GM12878 (cell line): ENCODE measurements at places on chromosomes 6 and 20.
A peak's percentile ranks its signal among the peaks of the same experiment; 100 is the strongest.

- DNase-seq, result no peak
Measured at GRCh38 chr6:56913285-56914074, 41.4 kb upstream of the BEND6 start.

- peak; percentile 20 for DNase-seq
Measured at GRCh38 chr6:24719125-24719971, at the start of gene C6orf62. TSS of gene C6orf62 (minus strand) at chr6:24719154. CDS start at chr6:24718668, 486 bp downstream.

DNA sequence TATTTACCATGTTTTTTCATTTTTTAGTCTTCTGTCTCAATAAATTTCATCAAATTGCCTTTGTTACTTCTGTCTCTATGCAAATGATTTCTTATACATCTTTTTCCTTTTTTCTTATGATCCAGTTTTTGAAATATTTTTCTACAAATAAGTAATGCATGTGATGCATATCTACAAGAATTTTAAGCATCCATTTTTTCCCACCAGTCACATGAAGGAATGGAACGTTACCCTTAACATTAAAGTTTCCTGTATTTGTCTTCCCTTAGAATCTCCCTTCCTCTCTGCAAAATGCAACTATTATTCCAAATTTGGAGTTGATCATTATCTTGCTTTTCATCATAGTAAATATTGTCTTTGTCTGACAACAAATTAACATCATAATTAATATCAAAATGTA lies 35.5 kb downstream of the PSMB9 start:
- DNase-seq, result no peak

DNA sequence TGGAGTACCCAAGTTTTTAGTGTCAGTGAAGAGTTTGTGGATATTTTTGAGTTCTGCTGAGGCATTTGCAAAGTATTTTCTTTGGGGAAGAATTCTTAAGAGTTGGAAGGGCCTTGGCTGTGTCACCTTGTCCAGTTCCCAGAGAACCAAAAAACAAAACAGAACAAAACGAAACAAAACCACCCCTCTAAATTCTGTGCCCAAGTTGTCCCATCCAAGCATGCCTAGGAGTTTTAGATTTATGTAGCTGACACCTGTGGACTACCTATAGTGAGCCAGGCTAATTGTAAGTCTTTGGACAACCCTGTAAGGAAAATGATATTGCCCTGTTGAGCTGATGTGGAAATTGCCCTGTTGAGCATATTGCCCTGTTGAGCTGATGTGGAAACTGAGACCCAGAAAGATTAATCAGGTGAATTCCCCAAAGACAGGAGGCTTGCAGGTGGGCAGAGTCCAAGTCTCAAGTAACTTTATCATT lies 1.0 kb upstream of the ECI2 start:
- DNase-seq, result no peak

- no peak for DNase-seq
Measured at GRCh38 chr20:53126185-53126584, 154.0 kb downstream of the TSHZ2 start.

- no peak for DNase-seq
Measured at GRCh38 chr6:2852514-2852855, 10.8 kb upstream of the SERPINB1 start.

- DNase-seq, result no peak
Measured at GRCh38 chr6:36908747-36909146, 23.0 kb downstream of the C6orf89 start.

DNA sequence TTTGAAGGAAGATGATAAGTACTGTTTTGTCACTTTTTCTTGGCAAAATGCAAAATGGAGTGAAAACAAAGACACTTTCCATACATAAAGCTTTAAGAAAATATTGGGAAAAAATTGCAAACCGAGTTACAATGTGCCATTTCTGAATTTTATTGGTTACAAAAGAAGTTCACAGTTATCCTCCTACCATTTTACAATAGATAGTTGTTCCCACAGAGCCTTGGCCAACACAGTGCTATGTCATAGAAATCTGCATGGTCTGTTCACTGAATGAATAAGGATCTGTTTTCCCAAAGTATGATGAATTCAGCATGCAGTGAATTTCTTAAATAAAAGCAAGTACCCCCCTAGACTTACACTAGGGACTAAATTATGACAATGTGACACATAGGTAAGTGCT lies 268.2 kb upstream of the POU3F2 start:
- no peak for DNase-seq

DNA sequence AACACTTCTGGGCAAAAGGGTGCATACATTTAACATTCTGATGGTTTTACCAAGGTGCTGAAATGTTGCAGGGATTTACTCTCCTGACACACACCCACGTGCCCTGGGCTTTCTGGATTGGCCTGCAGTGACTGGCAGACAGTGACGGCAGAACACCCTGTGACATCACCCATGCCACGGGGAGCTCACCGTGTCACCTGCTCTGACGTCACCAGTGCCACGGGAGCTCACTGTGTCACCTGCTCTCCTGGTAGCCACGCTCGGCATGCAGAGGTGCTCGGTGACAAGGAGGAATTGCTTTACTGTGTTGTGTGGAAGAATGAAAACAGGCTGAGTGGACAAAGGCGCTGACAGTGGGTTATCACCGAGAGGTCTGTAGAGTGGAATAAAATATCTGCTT lies 99.3 kb downstream of the RAMACL start:
- DNase-seq, result no peak

DNA sequence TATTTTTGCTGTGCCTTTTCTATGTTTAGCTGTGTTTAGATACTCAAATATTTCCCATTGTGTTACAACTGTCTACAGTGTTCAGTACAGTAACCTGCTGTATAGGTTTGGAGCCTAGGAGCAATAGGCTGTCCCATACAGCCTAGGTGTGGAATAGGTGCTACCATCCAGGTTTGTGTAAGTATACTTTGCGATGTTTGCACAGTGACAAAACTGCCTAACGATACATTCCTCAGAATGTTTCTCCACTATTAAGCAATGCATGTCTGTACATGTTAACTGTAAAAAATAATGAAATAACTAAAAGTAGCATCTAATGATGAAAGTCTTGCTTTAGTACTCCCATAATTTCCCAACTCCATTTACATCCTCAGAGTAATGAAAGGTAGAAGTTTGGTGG lies 46.0 kb downstream of the SERAC1 start:
- no peak for DNase-seq

DNA sequence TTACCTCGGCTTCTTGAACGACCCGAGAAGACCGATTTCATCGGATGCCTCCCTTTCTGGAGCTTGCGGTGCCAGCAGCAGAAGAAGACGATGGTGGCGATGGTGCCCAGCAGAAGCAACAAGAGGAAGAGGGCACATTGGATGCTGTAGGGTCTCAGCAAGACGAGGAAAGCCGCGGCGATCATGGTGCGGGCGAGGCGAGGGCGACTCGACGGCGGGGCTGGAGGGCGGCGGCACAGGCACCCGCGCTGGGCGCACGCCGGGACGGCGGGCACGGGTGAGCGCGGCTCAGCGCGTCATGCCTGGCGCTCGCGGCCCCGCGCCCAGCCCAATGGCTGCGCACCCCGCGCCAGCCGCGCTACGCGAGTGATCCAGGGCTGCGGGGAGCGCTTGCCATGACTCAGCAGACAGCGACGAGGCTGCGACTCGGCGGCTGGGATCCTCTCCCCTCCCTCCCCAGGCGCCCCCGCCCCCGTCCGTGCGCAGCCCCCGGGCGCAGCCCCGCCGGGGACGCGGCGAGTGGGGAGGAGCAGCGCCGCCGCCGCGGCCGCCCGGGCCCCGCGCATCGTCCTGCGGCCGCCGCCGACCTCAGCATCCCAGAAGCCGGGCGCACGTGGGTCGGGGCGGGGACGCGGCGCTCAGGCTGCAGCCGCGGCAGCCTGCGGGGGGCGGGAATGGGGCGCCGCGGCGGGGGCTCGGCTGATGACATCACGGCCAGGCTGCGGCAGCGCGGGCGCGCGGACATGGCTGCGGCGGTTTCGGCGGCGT lies at the start of gene BEND6:
Gene BEND6 (plus strand): TSS at position 705 of the 768 bp plus-strand sequence. CDS start 26,704 bp downstream, outside the sequence.
- no peak for DNase-seq

- no peak for DNase-seq
Measured at GRCh38 chr20:10074513-10074912, 39.7 kb downstream of the ANKEF1 start.

GRCh38 chr6:169247991-169248390 lies 5.7 kb downstream of the THBS2 start:
- DNase-seq, result no peak

GRCh38 chr20:4272225-4272624 lies 256.9 kb upstream of the RNF24 start:
- DNase-seq, result no peak

GRCh38 chr20:1656844-1657243 lies 735 bp downstream of the SIRPG start:
- no peak for DNase-seq

- DNase-seq, result no peak
Measured at GRCh38 chr6:125363039-125363823, 61.5 kb upstream of the HDDC2 start.

GRCh38 chr6:7234547-7234946 lies 78.5 kb downstream of the SSR1 start:
- no peak for DNase-seq

DNA sequence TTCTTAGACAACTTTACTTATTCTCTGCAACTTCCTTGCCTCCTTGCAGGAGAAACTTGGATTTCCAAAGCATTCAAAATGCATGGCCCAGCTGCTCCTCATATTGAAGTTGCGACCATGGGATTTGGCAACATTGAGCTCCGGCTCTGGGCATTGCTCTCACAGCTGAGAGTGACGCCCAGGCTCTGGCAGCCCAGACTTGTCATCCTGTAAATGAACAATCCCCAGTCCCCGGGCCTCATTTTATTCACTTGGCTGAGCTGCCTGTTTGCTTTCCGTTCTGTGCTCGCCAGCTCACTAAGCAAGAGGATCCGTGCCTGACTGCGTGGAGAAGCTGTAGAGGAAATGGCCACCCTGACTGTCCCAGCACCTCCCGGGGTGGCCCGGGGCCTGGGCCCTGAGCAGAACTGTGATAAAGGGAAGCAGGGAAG lies 119.5 kb upstream of the CD93 start:
- no peak for DNase-seq

GRCh38 chr6:142696123-142697000 lies 248.6 kb downstream of the HIVEP2 start:
- no peak for DNase-seq

GRCh38 chr6:138500867-138501446 lies 1.7 kb upstream of the NHSL1 start:
- DNase-seq, result no peak

DNA sequence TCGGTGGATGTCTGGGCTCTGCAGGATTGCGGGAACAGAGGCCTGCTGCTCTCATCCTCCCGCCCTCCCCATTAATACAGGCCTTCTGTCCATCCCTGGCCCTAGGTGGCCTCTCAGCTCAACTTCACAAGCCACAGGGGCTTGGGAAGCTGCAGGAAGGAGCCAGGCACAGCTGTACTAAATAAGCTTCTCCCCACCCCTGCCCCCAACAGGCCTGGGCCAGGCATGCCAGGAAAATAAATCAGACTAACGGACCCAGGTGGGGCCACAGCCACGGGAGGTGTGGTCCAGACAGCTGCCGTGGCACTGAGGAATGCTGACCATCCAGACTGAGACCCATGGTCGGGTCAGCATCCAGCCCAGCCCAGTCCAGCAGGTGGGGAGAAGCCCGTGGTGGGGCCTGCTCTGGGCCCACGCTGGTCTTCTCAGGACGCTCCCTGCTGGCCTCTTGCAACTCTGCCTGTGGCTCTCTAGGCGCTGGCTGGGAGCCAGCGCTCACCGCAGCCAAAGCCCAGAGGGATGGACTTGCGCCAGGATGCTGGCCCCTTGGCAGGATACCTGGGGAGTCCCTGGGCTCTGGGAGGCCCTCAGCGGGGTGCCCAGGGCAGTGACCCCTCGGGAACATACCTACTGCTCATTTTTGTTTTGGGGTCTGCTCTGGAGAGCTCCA lies 8.6 kb upstream of the YTHDF1 start:
- DNase-seq, result no peak

GRCh38 chr6:32853541-32854375 lies at the start of the genes PSMB9 and TAP1:
TSS of gene PSMB9 (plus strand) at chr6:32854192. CDS start at chr6:32854230, 38 bp downstream.
TSS of gene TAP1 (minus strand) at chr6:32853704. CDS start at chr6:32853636, 68 bp downstream.
- peak; percentile 89 for DNase-seq

DNA sequence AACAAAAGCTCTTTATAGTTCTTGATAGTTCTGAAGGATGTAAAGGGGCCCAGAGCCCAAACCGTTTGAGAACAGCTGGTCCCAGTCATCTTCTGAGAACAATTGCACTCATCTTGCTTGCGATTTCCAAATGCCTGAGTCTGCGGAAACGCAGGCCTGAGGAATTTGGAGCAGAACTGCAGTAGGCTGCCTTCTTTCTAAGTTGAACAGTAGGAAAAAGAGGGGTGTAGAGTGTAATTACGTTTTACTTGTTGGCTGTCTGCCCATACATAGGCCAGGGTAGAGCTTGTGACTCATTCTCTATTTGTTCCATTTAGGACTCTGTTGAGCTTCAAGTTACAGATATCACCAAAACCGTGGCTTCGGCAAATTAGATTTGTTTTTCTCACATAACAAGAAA lies 42.0 kb upstream of the KIF16B start:
- no peak for DNase-seq

DNA sequence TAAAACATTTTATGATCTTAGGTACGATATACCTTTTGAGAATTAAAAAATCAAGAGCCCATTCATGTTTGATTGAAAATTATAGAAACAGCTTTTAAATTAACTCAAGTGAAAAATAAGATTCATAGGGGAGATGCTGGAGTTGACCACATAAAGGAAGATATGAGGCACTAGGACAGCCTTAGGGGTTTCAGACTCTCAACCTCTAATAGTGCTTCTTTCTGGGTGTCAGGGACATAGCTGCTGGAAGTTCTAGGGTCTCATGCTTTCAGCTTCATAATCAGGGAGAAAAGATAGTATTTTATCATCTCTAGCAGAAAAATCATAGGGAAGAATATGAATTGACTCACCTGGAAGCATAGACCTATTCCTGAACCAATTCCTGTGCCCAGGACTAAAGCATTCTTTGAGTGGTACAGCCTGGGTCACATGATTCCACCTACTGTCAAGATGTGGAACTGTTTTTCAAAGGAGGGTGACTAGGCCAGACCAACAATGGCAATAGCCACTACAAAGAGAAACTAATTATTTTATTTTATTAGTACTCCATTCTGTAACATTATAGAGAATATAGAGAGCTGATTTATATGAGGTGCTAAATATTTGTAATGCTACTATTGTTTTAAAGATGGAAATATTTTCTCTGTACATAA lies 27.8 kb upstream of the CENPW start:
- no peak for DNase-seq

DNA sequence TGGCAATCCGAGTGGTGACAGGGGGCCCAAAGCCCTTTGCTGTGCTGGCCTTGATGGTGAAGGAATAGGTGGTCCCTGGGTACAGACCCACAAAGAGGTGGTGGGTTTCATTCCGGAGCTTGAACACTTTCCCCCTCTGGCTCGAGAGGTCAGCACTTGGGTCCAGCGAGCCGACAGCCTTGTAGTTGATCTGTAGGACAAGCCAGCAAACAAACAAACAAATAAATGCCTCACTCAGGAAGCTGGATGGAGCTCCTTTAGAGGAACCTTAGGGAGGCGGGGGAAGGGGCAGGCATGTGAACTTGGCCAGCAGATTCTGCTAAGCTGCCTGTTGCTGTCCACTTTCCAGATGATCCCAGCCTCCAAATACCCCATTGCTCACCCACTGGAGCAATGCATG lies 733.9 kb upstream of the CHD6 start:
- DNase-seq, result no peak

- no peak for DNase-seq
Measured at GRCh38 chr20:15706719-15707118, 866.5 kb downstream of the KIF16B start.
